CD8-positive, alpha-beta T cell (primary cell): ENCODE measurements at places on chromosomes 3 and 15.

DNA sequence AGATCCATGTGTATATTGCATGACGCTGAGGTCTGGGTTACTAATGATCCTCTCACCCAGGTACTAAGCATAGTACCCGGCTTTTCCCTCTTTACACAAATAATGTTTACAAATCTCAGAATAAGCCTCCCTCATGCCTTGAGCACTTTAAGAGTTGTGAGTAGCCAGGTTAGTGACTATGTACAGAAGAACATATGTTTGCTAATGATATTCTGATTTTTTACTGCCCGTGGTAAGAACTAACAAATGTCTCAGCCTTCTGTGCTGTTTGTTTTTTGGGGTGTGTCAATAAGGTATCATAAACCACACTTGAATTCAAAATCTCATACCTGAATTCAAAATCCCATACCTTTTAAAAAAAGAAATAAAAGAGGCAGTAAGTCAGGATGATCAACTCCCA, 59.5 kb downstream of the ABCC5 start:
- DNase-seq, result no peak

DNA sequence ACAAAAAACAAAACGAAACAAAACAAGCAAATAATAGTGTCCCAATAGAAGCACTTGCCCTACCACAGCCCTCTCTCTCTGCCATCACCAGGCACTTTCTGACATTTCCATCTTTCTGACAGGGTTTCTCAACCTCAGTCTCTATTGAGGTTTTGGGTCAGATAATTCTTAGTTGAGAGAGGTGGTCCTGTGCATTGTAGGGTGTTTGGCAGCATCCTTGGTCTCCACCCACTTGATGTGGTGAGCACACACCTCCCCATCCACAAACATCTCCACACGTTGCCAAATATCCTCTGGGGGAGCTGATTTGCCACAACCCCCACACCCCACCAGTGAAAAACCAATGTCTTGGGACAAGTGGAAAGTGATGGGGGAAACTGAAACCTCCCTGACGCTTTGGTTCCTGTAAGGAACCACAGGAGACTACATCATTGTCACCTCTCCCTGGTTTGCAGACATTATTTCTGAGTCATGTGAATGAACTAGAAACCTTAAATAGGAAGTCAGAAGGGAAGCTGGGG, 733.7 kb upstream of the CFAP20DC start:
- no peak for DNase-seq

- DNase-seq, result no peak
Observed at GRCh38 chr3:186938716-186939115, 8.4 kb downstream of the ST6GAL1 start.

DNA sequence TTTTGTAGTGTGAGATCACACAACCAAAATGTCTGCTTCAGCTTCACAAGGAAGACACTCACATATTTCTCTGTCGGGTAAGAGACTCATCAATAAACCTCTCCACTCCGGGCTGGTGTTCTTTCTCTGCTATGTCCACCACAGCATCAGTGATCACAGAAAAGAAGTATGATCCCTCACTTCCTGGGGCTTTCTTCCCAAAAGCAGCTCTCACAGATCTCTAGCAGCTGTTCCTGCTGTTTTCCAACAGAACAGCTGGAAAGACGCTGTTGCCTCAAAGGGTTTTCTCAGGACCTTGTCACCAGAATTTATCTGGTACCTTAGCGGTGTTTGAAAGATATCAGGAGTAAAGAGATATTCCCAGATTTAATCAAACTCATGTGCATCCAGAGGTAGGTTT, 46.4 kb downstream of the GATM start:
- no peak for DNase-seq

DNA sequence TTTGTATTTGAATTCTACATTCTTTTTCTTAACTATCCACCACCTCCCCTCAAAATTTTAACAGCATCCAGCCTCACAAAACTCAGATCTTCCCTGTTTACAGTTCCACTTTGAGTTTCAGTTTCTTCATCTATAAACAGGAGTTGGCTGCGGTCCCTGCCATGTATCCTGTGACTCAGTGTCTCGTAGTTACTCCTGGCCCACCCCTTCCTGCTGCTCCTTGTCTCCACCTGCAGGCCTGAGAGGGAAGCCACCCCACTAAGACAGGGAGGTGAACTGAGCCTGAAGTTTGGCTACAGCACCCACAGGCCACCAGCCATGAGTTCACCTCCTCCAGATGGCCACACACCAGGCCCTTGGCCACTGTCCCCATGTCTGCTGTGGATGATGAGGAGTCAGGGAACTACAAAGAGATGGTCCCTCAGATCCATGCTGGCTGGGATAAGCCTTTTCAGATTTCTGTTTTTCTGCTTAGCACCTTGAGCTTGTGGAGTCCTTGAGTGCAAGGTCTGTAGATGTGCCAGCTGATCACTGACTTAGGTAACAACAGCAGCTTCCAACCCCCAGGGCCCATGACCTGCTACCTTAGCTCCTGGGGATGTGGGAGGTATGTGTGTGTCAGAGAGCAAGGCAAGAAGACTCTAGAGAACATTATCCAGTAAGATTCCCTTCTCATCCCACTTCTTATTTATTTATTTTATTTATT, 37.5 kb downstream of the CD86 start:
- DNase-seq, result no peak
